ENCODE measurements at places on chromosomes 1 and 21.

GRCh38 chr21:38183961-38184360 lies 72.8 kb upstream of the KCNJ15 start:
- no peak for DNase-seq

GRCh38 chr1:2376261-2376741 lies 15.1 kb downstream of the MORN1 start:
- DNase-seq, result no peak

DNA sequence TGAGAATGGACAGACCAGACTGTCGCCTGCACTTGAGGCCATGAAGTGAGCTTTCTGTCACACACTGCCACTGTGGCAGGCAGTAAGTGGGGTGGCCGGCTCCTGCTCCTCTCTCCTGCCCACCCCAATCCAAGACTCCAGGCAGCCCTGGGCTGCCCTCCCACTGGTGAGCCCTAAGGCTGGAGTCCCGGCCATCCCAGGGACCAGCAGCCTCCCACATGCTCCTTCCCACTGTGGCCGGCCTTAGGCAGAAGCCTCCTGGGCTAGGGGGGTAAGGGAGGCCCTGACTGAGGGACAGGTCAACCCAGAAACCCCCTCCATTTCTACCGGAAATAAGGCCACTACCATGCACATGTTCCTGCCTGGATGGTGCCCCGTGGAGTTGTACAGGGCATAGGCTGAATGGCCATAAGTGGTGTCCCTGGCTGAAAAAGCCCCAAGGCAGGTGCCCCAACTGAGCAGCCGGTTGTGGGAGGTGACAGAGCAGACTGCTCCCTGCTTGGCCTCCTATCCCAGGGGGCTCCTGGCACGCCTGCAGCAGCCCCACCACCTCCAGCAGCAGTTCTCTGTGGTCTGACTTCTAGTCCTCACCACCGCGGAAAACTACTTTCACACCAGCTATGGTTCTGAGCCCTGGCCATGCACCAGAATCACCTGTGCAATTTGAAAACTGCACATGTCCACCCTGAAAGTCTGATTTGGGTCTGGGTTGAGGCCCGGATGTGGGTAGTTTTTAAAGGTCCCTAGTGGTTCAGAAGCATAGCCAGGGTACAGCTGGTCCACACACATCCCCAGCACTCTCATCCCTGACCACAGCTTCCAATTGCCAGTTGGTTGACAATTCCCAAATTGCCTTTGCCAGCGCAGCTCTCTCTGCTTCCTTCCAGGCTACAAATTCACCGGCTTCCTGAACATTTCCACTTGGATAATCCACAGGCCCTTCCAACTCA lies 1.6 kb upstream of the ARTN start:
- no peak for DNase-seq

DNA sequence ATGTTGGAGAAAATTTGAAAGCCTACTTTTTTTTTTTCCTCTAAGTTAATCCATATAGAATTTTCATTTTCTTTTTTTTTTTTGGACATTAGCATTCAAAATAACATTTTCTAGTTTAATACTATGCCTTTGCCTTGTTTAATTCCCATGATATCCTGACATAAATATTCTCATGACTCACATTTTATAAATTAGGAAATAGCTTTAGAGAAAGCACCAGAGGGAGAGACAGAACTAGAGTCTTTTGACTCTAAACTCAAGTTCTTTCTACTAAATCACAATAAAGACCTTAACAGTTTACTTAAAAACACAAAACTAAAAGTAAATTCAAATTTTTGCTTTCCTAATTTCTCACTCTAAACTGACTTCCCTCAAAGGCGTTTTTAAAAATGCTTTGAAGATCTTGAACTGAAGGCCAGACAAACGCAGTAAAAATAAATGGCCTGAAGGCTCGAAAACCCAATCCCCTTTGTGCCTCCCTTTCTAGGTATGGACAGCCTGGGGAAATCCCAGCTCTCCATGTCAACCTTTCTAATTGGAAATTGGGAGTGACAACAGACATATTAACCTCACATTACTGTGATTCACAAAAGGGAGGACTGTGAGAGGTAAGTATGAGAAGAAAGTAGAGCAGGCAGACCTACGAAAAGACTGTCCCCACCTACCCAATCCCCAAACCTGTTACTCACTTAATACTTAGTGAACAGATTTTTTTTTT lies 104.6 kb downstream of the ENAH start:
- DNase-seq, result no peak

DNA sequence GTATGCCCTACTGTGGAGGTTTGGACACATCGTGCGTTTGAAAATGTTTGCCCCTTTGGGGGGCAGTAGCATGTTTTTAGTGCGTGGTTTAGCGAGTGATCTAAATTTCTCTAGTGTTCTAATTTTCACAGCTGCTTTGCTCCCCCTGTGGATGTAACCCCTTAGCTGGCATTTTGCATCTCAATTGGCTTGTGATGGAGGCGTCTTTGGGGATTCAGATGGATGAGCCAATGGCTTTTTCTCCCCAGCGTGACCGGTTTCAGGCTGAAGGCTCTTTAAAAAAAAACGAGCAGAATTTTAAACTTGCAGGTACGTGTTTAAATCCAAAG lies 836 bp downstream of the CDC7 start:
- peak; percentile 68 for DNase-seq

- no peak for DNase-seq
Measured at GRCh38 chr1:156012051-156012817, 8.5 kb downstream of the SSR2 start.
